ENCODE measurements at places on chromosomes 12 and 14. TPM values are rescaled to one million over a fixed set of nuclear protein-coding genes. Genes with fewer than 3 reads are reported as not detected.

Gene KRT72
- total RNA-seq, result not detected

DNA sequence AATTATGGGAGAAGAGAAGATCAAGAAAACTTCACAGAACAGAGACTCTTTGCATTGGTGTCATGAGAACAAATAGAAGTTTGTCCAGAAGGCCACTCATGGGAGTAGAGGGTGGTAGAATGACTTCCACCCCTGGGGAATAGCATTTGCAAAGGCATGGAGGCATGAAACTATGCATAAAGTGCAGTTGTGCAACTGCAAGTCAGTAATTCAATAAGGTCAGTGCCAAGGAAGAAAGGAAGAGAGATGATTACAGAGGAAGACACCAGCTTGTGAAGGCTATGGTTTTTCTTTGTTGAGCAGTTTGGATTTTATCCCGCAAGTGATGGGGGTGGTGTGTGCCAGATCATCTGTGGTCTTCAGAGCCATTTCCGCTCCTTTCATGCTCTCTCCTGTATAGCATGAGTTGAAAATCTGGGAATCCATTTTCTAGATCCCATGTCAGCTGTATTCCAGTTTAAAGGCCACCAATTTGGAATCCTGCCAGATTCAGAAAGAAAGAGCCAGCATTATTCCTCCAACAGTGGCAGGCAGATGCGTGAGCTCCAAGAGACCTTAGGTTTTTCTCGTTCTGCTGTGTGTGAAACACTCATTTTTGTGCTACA lies 67.6 kb upstream of the GRIN2B start:
- no peak overlapping the region for H3K4me3 ChIP-seq
- DNase-seq, result no peak
- no peaks in the 10 kb centered on the region for H3K36me3 ChIP-seq
- H3K27ac ChIP-seq, result no peak overlapping the region

GRCh38 chr12:57543581-57543980 lies 3.4 kb downstream of the DCTN2 start:
- peak overlapping the region; percentile 8 for H3K27ac ChIP-seq
- peaks cover 19% of the 10 kb centered on the region for H3K4me1 ChIP-seq
- H3K36me3 ChIP-seq, result peaks cover 37% of the 10 kb centered on the region
- no peak overlapping the region for H3K4me3 ChIP-seq
- no peak for DNase-seq
- peaks cover 5% of the 10 kb centered on the region for H3K27me3 ChIP-seq

DNA sequence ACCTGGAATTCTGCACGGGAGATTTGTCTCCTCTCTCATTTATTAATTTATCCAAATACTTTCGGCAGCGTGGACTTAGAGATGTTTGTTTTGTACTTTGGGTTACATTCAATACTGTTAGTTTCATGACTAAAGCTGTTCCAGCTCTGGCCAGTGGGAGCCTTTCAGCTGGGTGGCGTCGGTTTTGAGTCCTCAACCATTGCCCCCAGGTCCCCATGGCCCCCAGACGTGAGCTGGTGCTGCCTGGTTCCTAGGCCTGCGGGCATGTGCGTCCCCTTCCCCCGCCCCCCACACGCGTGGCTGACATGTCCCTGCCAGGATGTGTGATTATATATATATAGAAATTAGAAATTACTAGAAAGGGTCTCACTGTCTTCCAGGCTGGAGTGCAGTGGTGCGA lies 48.2 kb downstream of the KIF26A start:
- no peak overlapping the region for H3K4me3 ChIP-seq
- no peak for DNase-seq
- H3K4me1 ChIP-seq, result no peaks in the 10 kb centered on the region
- H3K27ac ChIP-seq, result no peak overlapping the region

Gene SPSB2
- total RNA-seq, result 10.0 TPM

DNA sequence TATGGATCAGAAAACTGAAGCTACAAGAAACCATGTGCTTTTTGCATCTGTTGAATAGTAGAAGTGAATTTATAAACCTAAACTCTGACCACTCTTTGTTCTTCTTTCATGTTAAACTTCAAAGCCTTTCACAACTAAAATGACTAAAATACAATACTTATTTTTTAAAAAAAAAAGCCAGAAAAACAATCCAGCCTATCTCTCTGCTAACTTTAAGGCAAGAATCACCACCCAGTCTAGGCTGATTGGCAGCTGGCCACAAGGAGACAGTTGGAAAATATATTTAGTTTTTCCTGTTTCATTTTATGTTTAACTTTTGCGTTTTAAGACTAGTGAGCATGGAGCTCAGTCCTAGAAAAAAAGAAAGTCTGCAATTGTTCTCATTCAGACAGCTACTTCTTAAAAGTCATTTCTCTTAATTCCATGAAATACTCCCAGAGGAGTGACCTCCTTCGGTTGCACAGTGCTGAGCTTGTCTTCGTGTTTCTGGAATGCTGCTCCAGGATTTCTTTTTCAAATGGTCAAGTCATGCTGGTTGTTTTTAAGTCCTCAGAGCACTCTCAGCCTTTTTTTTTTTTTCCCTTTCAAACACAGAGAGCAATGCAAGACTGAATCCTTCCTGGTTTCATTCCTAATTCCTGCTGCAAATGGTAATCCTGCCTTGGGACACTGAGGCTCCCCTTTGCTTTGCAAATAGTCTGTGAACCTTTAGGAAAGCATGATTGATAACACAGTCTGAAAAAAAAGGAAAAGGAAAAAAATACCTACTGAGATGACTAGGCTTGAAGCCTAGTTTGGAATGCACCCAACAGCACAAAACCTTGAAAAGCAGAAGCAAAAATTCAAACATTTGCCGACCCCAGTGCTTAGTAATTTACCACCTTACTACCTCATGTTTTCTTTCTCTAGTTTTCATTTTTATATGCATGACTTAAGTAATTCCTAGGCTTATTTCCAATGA lies 233.3 kb upstream of the DAAM1 start:
- no peaks in the 10 kb centered on the region for H3K27me3 ChIP-seq
- H3K36me3 ChIP-seq, result no peaks in the 10 kb centered on the region
- peaks cover 4% of the 10 kb centered on the region for H3K4me1 ChIP-seq
- DNase-seq, result no peak

Data from gastrocnemius medialis (tissue), 4 donors.